ENCODE measurements at places on chromosomes 12 and 14.

- DNase-seq: peak; percentile 94
These were observed at the start of gene AP1G2 for GRCh38 chr14:23567186-23568020. AP1G2 (minus strand) TSS chr14:23567791; CDS start chr14:23567314, 477 bp downstream.

- DNase-seq: no peak
These were observed 72.4 kb downstream of the MAP1LC3B2 start for GRCh38 chr12:116631619-116632018.

GRCh38 chr12:5945071-5946008 lies at the start of gene ANO2:
ANO2 (minus strand) TSS chr12:5945259; CDS start chr12:5945217, 42 bp downstream.
- DNase-seq: no peak

DNA sequence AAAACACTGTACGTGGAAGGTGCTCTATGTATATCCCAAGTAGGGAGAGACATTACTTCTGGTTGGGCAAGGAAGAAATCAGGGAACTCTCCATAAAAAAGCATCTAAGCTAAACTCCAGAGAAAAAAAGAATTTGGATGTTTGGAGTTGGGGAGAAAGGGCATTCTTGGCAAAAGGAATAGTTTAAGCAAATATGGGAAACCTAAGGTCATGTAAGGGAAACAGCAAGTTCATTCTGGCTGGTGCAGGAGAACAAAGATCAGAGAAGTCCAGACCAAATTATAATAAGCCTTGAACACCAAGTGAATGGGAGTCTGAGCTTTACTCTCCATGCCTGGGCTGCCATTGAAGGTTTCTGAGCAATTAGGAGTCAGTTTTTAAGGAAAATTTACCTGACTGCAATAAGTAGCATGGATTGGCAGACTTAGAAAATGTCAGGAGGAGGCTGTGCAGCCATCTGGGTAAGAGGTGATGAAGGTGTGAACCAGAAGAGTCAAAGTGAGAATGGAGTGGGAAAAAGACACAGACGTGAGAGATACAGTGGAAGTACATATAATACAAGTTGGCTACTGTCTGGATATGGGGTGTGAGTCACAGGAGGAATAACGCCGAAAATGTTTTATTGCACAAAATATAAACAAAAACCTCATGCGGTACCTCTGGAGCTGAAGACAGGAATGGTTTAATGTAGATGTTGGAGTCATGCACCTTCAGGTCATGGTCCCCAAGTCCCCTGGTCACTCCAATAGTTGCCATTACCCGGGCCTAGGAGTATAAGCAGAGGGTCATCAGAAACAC lies 222.6 kb downstream of the MON2 start:
- no peak for DNase-seq

- DNase-seq: no peak
These were observed 82.1 kb upstream of the HSPB8 start for GRCh38 chr12:119096429-119097202.

DNA sequence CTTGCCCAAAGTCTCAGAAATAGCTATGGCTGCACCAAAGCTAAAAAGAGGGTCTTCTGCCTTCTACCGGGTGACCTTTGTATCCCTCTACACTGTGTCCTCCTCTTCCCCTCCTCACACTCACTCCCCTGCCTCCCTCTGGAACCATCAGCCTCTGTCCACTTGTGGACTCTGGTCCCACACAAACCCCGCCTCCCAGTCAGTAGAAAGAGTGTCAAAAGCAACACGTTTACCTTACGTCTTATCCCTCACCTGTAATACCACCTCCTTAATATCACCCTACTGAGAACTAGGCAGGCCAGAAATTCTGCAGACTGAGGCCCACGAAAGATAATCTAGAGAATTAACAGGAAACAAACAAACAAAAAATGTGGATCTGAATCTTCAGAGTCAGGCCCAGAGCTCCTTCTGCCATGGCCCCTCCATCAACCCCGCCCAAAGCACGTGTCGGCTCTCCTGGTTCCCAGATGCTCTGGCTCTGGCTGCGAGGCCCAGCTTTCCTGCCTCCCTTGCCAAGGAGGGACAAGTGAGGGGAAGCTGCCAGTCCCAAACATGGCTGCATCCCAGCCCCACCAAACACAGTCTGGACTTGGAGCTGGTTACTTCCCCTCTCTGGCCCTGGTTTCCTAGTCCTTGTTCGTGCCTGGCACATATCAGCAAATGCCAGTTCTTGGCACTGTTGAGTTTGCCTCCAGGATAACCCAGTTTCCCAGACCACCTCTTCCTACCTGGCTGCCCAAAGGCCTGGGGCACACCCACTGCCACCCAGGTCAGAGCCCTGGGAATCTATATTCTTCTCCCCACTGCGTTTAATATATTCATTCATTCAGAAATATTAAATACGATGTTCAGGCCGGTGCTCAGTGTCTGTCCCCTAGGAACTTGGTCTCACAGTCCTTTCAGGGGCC lies 2.7 kb downstream of the ACTN1 start:
- DNase-seq: no peak

- no peak for DNase-seq
These were observed 52.0 kb downstream of the HELB start for GRCh38 chr12:66354291-66354690.

GRCh38 chr14:51609251-51609954 lies 42.3 kb upstream of the FRMD6 start:
- DNase-seq: no peak

DNA sequence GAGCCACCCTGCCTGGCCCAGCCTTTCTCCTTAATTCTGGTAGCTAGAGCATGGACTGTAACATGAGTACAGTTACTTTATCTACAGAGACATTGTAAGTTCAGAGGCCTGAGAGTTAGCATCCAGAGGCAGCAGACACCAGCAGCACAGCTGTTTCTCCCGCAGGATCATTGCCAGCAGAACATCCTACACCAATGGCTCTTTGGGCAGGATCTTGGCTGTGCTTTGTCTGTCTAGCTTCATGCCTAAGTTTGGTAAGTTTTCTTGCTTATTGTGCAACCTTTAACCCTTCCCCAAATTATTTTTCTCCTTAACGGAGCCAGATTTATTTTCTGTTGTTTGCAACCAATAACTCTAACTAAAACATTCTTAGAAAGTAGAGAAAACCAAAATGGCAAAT lies 21.6 kb downstream of the C12orf71 start:
- no peak for DNase-seq

GRCh38 chr14:36605506-36605857 lies 23.1 kb upstream of the NKX2-8 start:
- DNase-seq: no peak

GRCh38 chr12:4322726-4323125 lies 1.7 kb downstream of the TIGAR start:
- peak; percentile 32 for DNase-seq

GRCh38 chr12:58254463-58255100 lies 313.2 kb downstream of the ATP23 start:
- no peak for DNase-seq

DNA sequence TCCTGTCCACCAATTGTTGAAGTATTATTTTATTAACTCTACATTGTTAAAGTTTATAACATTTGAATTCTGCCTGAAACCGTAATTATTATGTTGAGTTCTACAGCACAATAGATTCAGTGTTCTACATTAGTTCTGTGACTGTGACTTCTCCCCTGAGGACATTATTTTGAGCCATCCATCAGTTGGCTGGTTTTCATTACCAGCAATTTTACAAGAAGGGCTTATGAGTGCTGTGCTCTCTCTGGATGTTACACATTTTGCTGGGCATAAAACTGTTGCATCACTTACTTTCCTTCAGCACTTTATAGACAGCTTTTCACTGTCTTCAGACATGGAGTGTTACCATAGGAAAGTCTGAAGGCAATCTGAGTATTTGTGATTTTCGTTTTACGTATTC lies 118.2 kb upstream of the KITLG start:
- DNase-seq: no peak

GRCh38 chr14:76217179-76217578 lies 65.5 kb downstream of the GPATCH2L start:
- DNase-seq: no peak

Measured in GM06990 (cell line).